RPMI7951 (cell line): ENCODE measurements at places on chromosomes 16 and 17. TPM values are rescaled to one million over a fixed set of nuclear protein-coding genes. Genes with fewer than 3 reads are reported as not detected.

DNA sequence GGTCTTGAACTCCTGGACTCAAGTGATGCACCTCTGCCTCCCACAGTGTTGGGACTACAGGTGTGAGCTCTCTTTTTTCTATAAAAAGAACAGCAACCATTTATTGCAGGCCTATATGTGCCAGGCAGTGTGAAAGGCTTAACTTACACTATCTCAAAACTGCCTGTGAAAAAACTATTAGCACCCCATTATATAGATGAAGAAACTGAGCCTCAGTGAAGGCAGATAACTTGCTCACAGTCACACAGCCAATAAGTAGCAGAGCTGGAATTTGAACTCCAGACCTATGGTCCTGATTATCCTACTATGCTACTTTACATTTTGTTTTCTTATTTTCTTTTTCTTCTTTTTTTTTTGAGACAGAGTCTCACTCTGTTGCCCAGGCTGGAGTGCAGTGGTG, 15.1 kb downstream of the NDE1 start:
- DNase-seq, result no peak

Gene EME1
- 10.6 and 14.3 TPM in 2 replicates for total RNA-seq

DNA sequence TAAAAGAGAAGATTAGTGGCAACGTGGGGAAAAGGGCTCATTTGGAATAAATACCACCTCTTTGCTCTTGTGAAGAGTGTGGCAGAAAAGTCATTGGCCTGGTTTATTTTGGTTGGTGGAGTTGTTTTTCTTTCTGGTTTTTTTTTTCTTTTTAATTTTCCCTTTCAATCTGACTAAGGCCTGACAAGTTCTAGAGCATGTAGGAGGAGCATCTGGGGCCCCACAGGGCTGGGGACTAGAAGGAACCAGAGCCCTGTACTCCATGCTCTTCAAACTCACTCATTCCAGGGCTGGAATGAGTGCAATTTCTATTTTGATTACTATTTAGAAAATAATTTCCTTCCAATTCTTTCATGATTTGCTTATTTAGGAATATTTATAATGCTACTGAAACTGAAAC, 13.3 kb downstream of the IRX5 start:
- no peak for DNase-seq

DNA sequence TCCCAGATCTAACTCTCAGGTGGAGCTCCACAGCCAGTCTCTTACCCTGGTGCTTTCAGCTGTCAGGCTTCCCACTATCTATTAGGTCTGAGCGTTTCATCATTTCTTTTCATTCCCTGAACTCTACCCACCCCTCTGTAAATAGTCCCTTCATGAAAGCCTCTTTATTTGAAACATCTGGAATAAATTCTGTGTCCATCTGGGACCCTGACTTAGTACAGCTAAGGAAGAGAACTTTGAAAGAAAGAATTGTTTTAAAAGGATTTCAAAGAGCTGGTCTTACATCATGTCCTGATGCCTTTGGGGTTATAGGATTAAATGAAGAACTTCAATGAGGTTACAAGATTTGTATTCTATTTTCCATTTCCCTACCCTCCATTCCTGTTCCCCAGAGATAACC, 388.5 kb upstream of the CA10 start:
- DNase-seq, result peak; percentile 3

GRCh38 chr17:44066204-44066930, at the start of gene LSM12:
Gene LSM12, minus strand, starts transcription at chr17:44066671. Its CDS starts 84 bp downstream, at chr17:44066587.
- peak; percentile 74 for DNase-seq

GRCh38 chr17:75524970-75525805, at the start of gene LLGL2:
Gene LLGL2, plus strand, starts transcription at chr17:75525697. Its CDS starts 17,730 bp downstream, at chr17:75543427.
- peak; percentile 45 for DNase-seq
